ENCODE measurements at places on chromosomes 6 and 20.

- no peak for DNase-seq
Observed at GRCh38 chr6:134168590-134169208, 116.3 kb upstream of the SLC2A12 start.

DNA sequence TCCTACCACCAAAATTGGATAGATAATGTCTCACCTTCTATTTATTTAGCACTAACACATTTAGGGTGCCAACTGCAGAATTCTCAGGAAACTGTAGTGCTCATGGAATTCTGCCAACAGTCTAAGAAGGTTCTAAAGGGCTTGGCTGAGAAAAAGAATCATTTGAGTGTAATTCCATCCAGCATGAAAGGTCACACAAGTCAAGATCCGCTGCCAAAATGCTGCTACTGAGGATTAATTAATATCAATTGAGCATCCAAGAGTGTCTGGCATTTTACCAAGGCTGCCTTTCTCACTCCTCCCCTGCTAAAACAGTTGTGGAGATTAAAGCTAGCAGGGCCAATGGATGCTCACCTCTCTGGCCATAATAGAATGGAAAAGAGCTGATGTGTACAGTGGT is 112.7 kb downstream of the FHL5 start:
- no peak for DNase-seq

- DNase-seq, result no peak
Observed at GRCh38 chr20:36377348-36378326, 71.5 kb downstream of the DLGAP4 start.

DNA sequence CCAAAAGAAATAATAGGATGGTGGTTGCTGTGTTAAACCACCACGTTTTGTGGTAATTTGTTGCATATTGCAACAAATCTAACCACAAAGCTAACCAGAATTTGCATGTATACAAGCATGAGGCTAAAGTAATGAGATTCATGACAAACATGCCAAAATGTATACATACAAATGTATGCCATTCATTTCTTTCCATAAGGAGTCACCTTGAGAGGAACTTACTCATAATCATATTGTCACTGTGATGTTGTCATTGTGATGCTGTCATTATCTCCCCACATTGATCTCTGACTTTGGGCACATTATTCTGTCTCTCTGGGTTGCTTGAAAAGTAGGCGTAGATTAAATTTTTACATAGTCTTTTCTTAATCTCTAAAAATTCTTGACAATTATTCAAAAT is 886.8 kb upstream of the FLRT3 start:
- no peak for DNase-seq

DNA sequence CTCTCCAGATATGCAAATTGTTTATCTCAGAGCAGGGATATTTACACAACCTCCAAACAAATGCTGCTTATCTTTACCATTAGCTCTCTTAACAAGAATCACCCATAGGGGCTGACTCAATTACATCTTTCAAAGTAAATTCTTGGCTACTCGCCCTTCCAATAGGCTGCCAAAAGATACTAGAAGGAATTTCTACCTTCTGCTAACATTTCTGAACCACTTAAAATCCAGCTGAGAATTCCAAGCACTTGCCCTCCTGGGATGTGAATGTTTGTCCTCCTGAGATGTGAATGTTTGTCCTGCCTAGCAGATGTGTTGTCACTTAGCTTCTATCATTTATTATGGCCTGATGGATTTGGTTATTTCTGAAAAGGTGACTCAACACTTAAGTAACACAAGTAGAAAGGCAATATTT is 388.0 kb downstream of the GJA1 start:
- no peak for DNase-seq

DNA sequence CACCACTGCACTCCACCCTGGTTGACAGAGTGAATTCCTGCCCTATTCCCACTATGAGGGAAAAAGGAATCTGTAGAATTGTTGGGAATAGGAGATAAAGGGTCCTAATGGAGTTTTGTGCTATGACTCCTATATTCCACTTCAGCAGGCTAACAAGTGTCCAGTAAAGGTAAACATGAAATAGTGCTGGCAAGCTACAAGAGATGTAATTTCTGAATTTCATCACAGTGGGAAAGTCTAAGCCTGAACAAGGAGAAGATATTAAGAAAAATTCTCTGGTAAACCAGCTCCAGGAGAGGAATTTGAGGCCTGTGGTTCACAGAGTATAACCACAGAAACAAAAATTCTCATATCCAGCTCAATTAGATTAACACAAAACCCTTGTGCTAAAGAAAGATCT is 10.3 kb upstream of the C6orf58 start:
- DNase-seq, result no peak

- no peak for DNase-seq
Observed at GRCh38 chr6:2549834-2550233, 200.9 kb downstream of the MYLK4 start.

DNA sequence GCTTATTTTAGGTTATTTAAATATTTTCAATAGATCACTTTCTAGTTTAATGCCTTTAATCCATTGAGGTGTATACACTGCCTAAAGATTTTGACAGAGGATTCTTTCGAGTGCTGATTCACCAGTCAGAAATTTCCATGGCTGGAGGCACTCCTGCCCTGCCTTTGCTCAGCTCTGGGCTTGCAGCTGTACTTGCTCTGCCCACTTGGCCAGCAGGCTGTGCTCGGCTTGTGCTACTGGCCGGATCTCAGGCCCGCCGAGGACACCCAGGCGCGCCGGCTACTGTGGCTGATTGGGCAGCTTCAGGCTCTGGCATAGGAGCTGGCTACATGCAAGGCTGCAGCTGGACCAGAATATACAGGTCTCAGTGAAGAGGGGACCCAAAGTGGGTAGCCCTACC is 675.1 kb upstream of the MMS22L start:
- no peak for DNase-seq

GRCh38 chr6:83138118-83138722 is 54.8 kb downstream of the PGM3 start:
- DNase-seq, result no peak

- no peak for DNase-seq
Observed at GRCh38 chr6:48826152-48826515, 636.9 kb downstream of the MMUT start.

DNA sequence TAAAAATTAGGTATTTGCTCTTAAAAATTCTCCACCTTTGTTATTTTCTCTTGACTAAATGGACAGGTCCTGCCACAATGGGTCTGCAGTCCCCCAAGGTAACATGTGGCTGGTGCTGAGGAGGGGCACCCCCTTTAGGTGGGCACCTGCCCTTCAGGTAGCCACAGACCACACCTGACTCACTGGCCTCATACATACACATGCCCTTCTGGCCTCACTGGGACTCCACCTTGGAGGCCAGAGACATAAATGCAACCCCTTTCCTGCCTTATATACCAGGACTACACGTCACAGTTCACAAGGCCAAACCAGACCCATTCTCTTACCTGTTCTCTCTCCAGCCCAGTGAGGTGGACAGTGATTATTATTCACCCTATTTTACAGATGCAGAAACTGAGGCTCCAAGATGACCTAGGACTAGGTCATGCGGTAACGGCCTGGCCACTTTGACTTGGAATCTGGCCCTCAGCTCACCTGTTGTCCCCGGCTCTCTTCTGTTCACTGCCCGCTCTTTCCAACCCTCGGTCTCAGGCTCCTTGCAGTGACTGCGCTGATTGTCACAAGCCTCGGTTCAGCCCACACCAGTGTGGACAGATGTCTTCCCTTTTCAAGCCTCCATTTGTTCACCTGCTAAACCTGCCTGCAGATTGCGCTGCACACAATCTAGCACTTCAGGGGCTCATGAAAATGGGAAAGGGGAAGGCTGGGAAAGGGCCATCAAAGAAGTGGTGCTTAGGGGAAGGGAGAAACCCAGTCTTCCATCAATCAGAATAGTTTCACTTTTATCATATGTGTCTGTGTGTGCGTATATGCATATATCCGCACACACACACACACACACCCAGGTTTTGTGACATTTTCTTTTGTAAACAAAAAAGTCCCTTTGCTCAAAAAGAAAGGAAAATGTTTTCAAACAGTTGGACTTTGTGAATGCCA is 121.7 kb downstream of the BCAS1 start:
- no peak for DNase-seq

DNA sequence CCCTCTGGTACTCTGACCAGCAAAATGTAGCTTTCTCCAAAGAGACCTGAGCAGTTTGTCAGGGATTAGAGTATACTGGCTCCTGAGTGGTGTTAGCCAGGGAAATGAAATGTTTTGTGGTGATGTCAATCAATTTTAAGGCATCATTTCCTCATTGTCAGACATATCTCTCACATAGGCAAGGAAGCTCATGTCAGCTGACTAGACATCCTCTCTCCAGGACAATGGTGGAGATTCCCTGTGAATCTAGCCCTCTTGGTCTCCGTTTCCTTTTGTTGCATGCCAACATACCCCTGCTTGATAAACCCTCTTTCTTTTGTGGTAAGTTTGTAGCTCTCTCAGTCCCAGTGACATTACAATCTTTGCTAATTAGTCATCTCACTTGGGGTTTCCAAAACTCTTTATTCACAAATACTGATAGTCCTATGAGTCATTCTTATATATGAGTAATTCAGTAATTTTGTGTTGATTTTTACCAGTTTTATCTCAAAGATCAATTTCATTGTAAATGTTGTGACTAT is 135.6 kb upstream of the PTPRK start:
- no peak for DNase-seq

- DNase-seq, result no peak
Observed at GRCh38 chr6:47716207-47716606, 17.8 kb downstream of the ADGRF4 start.

DNA sequence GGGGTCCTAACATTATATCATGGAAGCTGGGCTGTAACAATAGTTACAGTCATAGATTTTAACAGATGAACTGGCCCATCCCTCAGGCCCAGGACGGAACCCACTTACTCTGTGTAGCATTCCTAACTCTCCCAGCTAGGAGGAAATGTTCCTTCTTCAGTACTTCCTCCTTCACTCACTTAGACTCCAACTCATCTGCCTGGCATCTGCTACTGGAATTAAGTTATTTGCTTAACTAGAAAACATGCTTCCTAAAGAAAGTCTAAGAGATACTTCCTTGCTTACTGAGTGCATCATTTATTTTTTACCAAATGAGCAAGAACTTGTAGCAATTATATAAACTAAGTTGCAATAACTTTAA is 20.5 kb downstream of the GCLC start:
- no peak for DNase-seq

- no peak for DNase-seq
Observed at GRCh38 chr6:151338651-151339200, 52.6 kb downstream of the ZBTB2 start.

GRCh38 chr6:16338577-16339264 is 100.3 kb downstream of the GMPR start:
- DNase-seq, result no peak

- DNase-seq, result no peak
Observed at GRCh38 chr6:37177077-37177934, 7.4 kb downstream of the PIM1 start.

DNA sequence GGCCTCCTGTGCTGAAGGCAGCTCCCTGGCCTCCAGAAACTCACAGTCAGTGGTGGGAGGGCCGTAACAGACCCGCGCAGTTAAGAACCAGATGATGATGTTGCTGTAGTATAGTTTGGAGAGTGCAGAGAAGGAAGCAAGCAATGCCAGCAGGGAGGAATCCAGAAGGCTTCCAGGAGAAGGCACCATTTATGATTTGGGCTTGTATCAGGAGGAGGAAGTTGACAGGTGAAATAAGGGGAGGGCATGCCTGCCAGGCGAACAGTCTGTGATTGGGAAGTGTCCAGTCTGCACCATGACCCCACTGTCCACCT is 13.3 kb upstream of the BAK1 start:
- DNase-seq, result no peak

- DNase-seq, result no peak
Observed at GRCh38 chr6:160462551-160463109, 114.5 kb downstream of the SLC22A3 start.

- no peak for DNase-seq
Observed at GRCh38 chr6:44278774-44279697, 8.8 kb downstream of the TMEM151B start.

- no peak for DNase-seq
Observed at GRCh38 chr6:101662111-101662897, 268.8 kb downstream of the GRIK2 start.

- no peak for DNase-seq
Observed at GRCh38 chr20:5663396-5663795, 86.8 kb upstream of the SHLD1 start.

GRCh38 chr6:32222333-32223230 is 1.3 kb downstream of the NOTCH4 start:
- no peak for DNase-seq

DNA sequence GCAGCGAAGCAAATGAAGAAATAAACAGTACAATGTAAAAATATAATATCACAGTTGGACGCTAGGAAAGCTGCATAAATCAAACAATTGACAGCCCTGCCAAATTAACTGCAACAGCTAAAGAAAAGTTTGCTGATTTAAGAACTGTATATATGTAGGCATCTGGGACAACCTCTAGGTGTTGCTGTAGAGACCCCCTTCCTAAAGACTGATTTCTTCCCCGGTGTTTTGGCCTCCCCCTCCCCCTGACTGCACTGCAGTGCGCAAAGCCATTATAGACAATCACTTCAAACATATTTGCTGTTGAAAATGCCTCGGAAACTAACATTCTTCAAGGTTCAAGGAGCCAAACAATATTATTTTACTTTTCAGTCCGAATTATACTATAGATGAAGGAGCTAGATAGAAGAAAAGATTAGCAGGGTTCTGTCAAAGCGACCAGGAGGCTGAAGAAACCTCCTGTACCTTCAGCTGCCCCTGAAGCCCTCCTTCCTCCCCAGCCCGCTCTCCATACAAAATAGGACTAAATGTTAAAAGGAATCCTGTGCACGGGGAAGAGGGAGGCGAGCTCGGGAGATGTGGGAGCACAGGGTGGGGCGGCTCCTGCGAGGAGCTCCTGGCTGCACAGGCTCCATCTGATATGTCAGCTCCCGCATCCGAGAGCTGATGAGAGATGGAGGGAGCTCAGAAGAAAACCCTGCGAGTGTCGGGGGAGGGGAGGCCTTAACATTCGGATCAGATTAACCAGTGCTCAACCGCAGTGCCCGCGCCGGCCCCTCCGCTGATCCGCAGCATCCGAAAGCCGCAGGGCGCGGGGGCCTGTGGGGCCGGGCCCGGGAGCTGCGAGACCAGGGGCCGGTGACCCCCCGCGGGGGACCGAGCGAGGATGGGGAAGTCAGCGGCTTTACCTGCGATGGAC is 822 bp downstream of the ELOVL4 start:
- DNase-seq, result no peak

DNA sequence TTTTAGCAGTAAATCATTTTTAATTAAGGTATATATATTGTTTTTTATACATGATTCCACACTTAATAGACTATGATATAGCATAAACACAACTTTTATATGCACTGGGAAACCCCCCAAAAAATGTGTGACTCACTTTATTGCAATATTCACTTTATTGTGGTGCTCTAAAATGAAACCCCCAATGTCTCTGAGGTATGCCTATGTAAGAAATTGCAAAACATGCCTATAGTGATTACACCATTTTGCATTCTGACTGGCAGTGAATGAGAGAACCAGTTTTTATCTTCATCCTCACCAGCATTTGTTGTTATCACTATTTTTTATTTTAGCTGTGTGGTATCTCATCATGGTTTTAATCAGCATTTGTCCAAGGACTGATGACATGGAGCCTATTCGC is 8.5 kb upstream of the CST11 start:
- DNase-seq, result no peak

- no peak for DNase-seq
Observed at GRCh38 chr20:45456632-45457031, 12.9 kb upstream of the WFDC2 start.

Data from cortex of kidney (tissue), 1 donor.